ENCODE measurements at places on chromosomes 3 and 15. TPM values are rescaled to one million over a fixed set of nuclear protein-coding genes. Genes with fewer than 3 reads are reported as not detected.

The NEK10 gene
- polyA plus RNA-seq = 2.1 TPM

The ZNF619 gene
- 5.7 TPM for polyA plus RNA-seq

The XYLB gene
- 14.0 TPM for polyA plus RNA-seq

The SV2B gene
- polyA plus RNA-seq = 1.3 TPM

The MESP2 gene
- 0.24 TPM for polyA plus RNA-seq

The NR2F2 gene
- 365 TPM for polyA plus RNA-seq

The MNS1 gene
- 25.2 TPM for polyA plus RNA-seq

The SAXO2 gene
- 4.1 TPM for polyA plus RNA-seq

The IL5RA gene
- 0.73 TPM for polyA plus RNA-seq

The SLC22A13 gene
- 3.8 TPM for polyA plus RNA-seq

The BLM gene
- polyA plus RNA-seq = 14.8 TPM

The P3H2 gene
- 38.7 TPM for polyA plus RNA-seq

The C3orf62 gene
- 14.7 TPM for polyA plus RNA-seq

The RTP1 gene
- not detected for polyA plus RNA-seq

The KLF15 gene
- 10.1 TPM for polyA plus RNA-seq

The PCOLCE2 gene
- 68.7 TPM for polyA plus RNA-seq

The PRSS50 gene
- polyA plus RNA-seq = 1.2 TPM

The CYB561D2 gene
- polyA plus RNA-seq = 16.3 TPM

The ADCY5 gene
- 7.2 TPM for polyA plus RNA-seq

The LRRC2 gene
- polyA plus RNA-seq = 1.9 TPM

The XIRP1 gene
- 0.20 TPM for polyA plus RNA-seq

The MYO5C gene
- 25.3 TPM for polyA plus RNA-seq

The TGM5 gene
- not detected for polyA plus RNA-seq

The MCTP2 gene
- 26.4 TPM for polyA plus RNA-seq

The WDR93 gene
- polyA plus RNA-seq = 3.0 TPM

The RBP2 gene
- 0.96 TPM for polyA plus RNA-seq

The SSUH2 gene
- polyA plus RNA-seq = 4.3 TPM

The CSPG4 gene
- polyA plus RNA-seq = 8.6 TPM

The METTL6 gene
- 28.4 TPM for polyA plus RNA-seq

The SLC28A2 gene
- polyA plus RNA-seq = 0.42 TPM

The STRA6 gene
- 57.7 TPM for polyA plus RNA-seq

The STOML1 gene
- polyA plus RNA-seq = 11.6 TPM

The TRH gene
- 0.43 TPM for polyA plus RNA-seq

The FEZF2 gene
- polyA plus RNA-seq = not detected

All from left renal pelvis (tissue), 4 donors.